GM19239 (cell line): ENCODE measurements at places on chromosomes 11 and 22.
A peak's percentile ranks its signal among the peaks of the same experiment; 100 is the strongest.

- DNase-seq, result no peak
Measured at GRCh38 chr11:68525930-68526329, 65.4 kb downstream of the PPP6R3 start.

- no peak for DNase-seq
Measured at GRCh38 chr11:27300974-27301373, 62.0 kb downstream of the CCDC34 start.

DNA sequence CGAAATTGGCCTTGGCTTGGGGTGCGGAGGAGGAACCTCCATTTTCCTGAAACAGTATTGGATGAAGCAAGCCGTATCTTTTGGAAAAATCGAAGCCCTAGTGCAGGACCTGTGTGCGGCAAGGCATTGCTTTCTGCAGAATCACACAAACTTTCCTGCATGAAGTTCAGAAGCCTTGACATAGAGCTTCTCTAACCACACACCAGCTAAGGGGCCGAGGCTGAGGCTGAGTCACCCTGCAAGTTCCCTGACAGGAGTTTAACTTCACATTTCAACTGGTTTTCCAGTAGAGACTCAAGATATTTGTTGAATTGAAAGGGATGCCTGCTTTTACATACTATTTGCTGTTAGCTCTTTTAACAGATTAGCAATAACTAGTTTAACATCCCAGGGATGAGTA lies 67.8 kb downstream of the TCF20 start:
- no peak for DNase-seq

GRCh38 chr11:127895776-127896175 lies 691.6 kb downstream of the ETS1 start:
- DNase-seq, result no peak

DNA sequence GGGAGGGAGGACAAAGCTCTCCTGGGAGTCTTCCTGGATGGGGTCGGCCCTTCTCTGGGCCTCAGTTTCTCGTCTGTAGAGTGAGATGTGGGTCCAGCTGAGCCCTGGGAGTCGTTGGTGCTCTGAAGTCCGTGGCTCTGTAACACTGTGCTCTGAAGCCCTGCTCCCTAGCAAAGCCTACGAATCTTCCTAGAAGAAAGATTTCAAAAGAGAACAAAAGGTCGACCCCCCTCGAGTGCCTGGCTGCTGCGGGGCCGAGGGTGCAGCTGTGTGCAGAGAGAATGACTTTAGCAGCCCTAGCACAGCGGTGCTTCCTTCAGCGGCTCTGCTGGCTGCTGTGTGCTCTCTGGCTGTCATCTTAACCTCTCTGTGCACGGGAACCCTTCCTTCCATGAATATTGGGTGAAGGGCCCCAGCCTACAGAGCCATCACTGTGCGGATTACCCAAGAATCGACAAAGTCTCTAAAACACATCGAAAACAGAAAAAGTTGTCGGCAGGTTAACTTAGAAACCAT lies 10.7 kb downstream of the ANO1 start:
- DNase-seq, result no peak

GRCh38 chr11:44029507-44029845 lies 18.3 kb upstream of the ACCSL start:
- no peak for DNase-seq

DNA sequence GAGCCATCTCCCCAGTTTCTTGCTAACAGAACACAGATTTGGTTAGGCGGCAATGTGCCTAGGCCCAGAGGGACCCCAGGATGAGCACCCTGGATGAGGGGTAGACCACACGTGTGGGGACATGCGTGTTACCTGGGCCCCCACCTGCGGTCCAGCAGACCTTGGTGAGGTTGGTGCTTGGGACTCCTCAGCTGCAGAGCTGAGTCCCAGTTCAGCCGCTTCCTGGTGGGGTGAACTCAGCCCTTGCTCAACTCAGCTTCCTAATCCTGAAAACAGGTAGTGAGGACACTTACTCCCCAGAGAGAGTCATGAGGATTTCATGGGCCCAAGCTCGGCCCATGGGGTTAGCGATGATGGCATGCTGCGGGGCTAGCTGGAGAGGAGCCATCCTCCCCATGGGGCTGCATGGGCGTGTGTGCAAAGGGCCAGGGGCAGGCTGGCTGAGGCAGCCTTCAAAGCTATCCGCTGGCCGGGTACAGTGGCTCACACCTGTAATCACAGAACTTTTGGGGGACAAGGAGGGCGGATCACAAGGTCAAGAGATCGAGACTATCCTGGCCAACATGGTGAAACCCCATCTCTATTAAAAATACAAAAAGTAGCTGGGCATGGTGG lies 46.9 kb upstream of the SHISAL1 start:
- DNase-seq, result no peak

- DNase-seq, result no peak
Measured at GRCh38 chr22:40626851-40627250, 9.7 kb downstream of the MRTFA start.

DNA sequence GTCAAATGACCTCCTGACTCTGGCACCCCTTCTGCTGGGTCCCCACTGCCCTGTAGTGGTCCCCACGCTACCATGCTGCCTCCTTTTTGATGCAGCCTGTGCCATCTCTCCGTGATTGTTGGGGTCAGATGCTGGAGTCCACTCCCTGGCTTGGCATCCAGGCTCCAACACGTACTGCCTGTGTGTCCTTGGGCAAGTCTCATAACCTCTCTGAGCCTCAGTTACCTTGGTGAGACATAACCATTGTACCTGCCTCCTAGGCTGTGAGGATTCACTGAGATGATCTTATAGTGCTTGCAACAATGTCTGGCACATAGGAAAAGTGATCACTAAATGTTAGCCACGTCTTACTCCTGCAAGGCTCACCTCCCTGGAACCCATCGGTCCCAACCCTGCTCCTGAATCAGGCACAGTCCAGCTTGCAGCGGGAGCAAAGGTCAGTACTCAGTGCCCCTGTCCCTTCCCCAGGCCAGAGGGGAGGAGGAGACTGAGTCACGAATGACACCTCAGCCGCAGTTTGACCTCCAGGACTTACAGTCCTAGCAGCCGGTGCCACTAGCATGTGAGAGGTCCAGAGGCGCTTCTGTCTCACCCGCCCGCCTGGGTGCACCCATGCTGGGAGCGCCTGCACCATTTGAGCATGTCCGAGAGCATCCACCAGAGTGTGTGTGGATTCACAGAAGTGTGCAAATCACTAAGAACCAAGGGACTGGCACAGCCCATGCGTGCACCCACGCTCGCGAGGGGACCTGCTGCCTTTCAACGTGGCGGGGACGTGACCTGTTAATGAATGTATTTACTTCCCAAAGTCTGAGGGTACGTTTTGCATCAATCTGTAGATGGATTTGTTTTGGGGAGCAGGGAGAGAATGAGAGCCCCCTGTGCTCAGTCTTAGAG lies 3.0 kb upstream of the APOA4 start:
- DNase-seq, result no peak

GRCh38 chr11:112543390-112543789 lies 282.7 kb upstream of the PLET1 start:
- no peak for DNase-seq

- no peak for DNase-seq
Measured at GRCh38 chr11:118263695-118264568, at the start of gene MPZL2. Gene MPZL2 (minus strand): TSS chr11:118264297. CDS start chr11:118264153, 144 bp downstream.

DNA sequence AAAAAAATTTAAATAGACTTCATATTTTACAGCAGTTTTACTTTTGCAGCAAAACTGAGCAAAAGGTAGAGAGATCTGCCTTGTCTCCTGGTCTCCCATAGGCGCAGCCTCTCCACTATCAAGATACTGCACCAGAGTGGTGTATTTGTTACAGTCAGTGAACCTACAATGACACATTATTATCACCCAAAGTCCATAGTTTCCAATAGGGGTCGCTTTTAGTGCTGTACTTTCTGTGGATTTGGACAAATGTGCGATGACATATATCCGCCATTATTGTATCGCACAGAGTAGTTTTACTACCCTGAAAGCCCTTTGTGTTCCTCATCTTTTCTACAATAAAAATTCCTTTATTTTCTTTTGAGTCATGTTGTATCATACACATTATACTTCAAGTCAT lies 153.2 kb upstream of the CCDC179 start:
- DNase-seq, result no peak

DNA sequence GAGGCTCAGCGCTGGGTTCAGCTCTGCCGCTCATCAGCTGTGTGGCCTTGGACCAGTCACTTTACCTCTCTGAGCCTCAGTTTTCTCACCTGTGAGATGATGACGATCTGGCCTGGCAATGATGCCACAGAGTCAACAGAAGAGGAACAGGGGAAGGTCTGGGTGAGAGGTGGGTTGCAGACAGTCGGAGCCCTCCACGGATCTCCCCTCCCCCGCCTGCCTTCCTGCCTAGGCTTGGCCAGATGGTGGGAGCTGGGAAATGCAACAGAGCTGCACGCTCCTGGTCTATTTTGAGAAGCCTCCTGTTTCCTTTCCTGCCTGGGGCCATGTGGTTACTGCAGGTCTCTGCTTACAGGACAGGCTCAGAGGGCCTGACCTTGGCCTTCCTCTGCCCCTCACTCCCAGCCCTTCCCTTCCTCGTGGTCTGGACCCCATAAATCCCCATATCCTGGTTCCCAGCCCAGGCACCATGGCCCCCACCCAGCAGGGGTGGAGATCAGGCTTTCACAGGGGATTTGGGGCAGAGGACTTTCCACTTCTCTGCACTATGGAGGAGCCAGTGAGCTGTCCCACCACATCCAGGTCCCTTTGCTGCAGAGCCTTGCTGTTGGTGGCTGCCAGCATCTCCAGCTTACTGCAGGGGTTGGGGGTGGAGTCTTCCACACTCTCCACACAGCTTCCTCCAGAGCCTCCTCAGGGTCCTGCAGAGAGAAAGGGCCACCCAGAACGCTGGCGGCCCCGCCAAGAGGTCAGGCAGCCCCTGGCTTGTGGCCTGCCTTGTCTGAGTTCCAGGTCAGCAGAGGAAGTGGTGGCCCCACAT lies 46.9 kb downstream of the C11orf96 start:
- no peak for DNase-seq

- peak; percentile 7 for DNase-seq
Measured at GRCh38 chr11:7353100-7353499, 101.4 kb downstream of the SYT9 start.

GRCh38 chr11:96257036-96257435 lies 86.0 kb downstream of the MAML2 start:
- DNase-seq, result no peak

- DNase-seq, result peak; percentile 82
Measured at GRCh38 chr22:35582861-35583670, 34.1 kb downstream of the MB start.

- no peak for DNase-seq
Measured at GRCh38 chr22:26170795-26171580, 1.7 kb downstream of the SEZ6L start.

DNA sequence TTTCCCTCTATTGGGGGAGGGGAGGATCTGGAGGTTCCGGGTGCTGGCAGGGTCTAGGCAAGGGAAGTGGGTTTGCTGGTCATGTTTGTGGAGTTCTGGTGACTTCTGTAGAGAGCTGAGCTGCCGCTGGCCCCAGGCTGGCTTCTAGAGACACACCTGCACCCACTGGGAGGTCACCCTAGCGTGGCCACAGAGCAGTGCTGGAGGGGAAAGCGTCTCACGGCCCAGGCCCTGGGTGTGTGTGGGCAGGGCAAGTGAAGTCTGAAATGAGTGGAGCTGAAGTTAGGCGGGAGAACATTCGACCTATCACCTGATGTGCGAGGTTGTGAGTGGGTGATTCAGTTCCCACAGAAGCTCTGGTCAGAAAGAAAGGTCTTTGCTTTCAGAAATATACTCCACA lies 27.9 kb downstream of the SMIM38 start:
- DNase-seq, result no peak

DNA sequence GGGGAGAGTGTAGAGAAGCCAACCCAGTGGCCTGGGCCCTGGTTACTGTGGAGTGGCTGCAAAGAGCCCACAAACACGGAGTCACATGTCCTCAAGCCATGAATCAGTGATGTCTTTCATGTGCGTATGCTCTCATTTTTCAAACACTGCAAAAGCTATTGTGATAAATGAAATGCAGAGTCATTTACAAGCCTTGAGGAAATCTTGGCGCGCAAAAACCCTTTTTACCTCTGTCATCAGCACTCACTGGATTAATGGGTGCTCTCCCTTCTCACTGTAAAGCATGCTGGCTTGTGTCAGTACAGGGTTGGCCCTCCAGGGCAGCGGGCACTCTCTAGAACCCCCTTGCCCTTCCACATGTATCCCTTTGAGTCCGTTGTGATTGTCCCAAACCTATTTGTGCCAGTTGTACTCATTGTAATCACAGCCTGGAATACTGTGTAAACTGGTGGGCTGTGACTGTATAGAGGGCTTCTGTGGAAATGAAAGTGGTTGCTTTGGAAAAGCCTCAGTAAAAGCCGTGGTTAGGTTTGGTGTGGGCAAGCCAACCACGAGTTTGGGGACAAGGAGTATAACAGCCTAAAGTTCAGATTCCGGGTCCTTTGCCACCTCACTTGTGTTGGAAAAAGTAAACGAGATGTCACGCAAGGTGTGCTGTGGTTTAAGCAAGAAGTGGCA lies 10.4 kb downstream of the GNAZ start:
- DNase-seq, result no peak

- no peak for DNase-seq
Measured at GRCh38 chr11:10359171-10359570, 54.3 kb downstream of the ADM start.

GRCh38 chr11:67492801-67493547 lies 10.1 kb downstream of the AIP start:
- DNase-seq, result peak; percentile 8

DNA sequence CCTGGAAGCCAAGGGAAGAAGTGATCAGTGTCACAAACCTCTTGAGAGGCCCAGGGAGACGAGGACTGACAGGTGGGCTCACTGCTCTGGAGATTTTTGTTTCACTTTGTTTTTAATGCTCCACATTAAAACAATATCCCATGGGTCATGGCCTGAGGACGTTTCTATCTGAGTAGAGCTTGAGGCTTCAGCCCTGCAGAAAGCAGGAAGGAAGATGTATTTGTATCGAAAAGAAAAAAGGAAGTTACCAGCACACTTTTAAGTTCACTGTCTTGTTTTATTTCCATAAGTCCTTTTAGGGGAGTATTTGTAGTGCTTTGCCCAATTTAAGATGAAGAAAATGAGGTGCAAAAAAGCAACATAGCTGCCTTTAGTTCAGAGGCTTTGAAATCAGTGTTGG lies 191.1 kb downstream of the GRIK4 start:
- peak; percentile 36 for DNase-seq

DNA sequence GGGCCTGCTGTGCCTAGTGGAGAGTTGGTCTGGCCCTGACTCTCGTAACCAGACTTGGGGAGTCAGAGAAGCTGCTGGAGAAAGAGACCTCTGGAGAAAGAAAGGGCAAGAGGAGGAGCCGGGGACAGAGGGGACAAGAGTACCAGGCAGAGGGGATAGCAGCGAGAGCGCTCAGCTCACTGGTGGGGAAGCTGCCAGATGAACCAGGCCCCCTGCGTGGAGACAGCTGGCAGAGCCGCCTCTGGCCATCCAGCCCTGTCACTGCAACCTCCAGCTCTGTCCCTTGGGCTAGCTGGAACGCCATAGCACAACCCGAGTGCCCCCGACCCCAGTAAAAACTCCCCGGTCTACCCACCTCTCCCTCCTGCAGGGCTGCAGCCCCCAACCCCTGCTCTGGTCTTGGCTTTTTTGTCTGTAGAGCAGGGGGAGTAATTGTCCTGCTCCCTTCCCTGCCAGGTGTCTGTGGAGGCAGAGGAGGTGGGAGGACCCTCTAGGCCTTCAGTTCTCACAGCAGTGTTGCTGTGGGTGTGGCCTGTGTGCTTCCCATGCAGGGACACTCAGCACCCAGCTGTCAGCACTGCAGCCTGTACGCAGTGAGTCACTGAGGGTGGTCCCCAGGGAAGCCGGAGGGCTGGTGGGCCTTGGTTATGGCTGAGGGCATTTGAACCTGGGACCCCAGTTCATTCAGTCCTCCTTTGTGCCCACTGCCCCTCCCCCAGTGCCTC lies 4.8 kb upstream of the SUN2 start:
- DNase-seq, result no peak

GRCh38 chr22:36175892-36176291 lies 15.3 kb upstream of the APOL3 start:
- DNase-seq, result no peak

GRCh38 chr11:35192347-35192746 lies 53.4 kb downstream of the CD44 start:
- DNase-seq, result no peak
